G401 (cell line): ENCODE measurements at places on chromosomes 6 and 20.

DNA sequence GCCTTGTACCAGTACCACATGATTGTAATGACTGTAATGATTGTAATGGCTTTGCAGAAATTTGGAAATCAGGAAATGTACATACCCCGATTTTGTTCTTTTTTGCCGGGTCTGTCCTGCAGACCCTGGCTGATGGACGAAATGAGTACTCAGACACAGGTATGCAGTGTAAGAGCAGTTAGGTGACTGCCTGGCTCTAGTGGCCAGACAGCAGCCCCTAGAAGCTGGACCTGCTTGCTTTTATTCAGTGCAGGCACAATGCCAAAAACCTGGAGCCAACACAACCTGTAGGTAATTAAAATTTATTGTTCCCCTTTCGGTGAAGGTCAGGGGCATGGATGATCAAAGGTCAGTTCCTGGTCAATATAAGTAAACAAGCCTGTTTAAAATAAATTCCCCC, 346.0 kb downstream of the NKAIN2 start:
- DNase-seq: no peak

GRCh38 chr6:122130026-122130348, 269.5 kb upstream of the HSF2 start:
- peak; percentile 12 for DNase-seq

DNA sequence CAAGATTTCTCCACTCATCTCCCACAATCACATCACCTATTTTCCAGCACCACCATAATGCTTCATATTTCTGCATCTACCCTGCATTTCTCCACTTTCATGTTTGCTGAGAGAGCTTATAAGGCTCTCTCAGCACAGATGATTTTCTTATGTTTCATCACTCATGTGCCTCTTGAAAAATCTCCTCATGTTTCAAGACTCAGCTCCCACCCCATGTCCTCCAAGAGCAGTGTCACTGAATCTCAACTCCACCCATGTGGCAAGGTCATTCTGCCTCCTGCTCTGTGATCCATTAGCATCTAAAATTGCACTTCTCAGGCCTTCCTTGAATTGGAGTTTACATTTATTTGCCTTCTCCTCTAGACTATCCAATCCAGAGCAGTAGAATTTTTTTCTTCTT, 178.7 kb upstream of the IRAK1BP1 start:
- no peak for DNase-seq

GRCh38 chr6:74814440-74814839, 391.4 kb downstream of the COL12A1 start:
- no peak for DNase-seq

DNA sequence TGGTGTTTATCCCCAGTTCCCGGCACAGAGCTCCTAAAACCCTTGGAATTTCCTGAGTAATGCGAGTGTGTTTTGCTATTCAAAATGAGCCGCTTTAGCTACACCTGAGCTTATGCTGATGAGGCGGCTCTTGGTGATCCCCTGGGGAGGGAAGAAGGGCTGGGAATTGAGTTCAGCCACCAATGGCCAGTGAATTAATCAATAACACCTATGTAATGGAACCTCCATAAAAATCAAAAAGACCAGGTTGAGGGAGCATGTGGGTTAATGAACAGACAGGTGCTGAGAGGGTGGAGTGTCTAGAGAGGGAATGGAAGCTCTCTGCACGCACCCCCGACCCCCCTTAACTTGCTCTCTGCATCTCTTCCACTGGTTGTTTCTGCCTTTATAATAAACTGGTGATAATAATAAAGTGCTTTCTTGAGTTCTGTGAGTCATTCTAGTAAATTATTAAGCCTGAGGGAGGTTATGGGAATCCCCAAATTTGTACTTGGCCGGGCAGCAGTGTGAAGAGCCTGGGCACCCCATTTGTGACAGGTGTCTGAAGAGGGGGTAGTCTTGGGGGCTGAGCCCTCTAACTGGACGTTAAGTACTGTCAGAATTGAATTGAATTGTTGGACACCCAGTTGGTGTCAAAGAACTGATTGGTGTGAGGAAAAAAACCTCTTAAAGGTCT, 24.6 kb upstream of the SERPINB1 start:
- no peak for DNase-seq
